ENCODE measurements at places on chromosomes 2 and 18. TPM values are rescaled to one million over a fixed set of nuclear protein-coding genes. Genes with fewer than 3 reads are reported as not detected.

DNA sequence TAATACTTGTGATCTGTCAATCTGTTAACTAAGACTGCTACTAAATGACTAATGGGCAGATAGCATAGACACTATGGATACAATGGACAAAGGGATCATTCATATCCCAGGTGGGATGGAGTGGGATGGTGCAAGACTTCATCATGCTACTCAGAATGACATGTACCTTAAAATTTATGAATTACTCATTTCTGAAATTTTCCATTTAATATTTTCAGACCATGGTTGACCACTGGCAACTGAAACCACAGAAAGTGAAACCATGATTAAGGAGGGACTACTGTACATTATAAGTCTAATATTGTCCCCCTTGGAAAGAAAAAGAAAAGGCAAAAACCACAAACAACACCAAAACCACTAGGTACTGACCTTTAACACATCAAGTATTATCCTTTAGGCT, 247.0 kb upstream of the SYT4 start:
- DNase-seq, result no peak

- no peak for DNase-seq
Measured at GRCh38 chr18:76487782-76488181, 7.3 kb downstream of the ZNF516 start.

- DNase-seq, result no peak
Measured at GRCh38 chr2:35538796-35539195, 816.8 kb upstream of the CRIM1 start.

GRCh38 chr2:106201661-106202060, 7.6 kb upstream of the UXS1 start:
- DNase-seq, result no peak

GRCh38 chr2:201322772-201323171, 34.4 kb downstream of the FLACC1 start:
- DNase-seq, result no peak

DNA sequence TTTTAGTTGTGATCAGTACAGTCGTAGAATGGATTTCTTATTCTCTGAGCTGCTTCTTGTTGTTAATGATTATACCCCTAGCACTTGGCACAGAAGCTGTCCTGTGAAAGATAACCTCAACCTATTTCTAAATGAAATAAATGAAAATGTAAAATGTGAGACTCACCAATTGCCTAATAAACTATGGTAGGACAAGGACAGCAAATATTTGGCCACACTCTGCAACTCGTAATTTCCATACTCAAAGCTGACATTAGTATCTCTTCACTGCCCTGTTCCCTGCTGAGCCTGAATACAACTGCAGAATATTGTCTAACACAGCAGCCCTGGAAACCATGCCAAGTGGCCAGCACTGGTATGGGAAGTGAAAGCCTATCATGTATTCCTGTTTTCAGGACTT, 34.5 kb downstream of the TMEM182 start:
- no peak for DNase-seq

DNA sequence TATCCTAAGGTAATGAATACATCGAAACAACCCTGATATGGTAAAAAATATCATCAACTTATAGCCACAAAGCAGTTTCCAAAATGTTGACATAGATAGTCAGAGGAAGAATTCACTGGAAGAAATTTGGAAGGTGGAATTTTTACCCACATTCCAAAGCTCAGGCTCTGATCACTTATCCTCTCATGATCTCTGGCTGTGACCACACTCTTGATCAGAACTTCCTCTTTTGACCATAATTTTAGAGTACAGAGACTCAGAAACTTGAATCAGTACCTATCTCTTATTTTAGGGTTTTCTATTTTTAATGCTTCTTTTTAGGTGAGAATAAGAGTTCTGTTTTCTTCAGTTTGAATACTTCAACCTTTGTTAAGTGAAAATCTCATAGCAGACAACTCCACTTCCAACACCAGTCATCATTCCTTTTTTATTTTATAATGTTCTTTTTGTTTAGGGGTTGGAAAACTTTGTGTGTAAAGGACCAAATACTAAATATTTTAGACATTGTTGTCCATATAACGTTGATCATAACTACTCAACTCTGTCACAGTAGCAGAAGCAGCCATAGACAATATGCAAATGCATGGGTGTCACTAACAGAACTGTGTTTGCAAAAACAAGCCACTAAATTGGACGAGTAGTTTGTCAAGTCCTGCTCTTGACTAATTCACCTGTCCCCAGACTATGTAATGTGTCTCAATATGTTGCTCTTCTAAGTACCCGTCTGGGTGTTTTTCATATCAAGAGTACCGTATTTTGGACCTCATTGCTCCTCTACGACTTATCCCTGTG, 891.6 kb upstream of the CRIM1 start:
- no peak for DNase-seq

DNA sequence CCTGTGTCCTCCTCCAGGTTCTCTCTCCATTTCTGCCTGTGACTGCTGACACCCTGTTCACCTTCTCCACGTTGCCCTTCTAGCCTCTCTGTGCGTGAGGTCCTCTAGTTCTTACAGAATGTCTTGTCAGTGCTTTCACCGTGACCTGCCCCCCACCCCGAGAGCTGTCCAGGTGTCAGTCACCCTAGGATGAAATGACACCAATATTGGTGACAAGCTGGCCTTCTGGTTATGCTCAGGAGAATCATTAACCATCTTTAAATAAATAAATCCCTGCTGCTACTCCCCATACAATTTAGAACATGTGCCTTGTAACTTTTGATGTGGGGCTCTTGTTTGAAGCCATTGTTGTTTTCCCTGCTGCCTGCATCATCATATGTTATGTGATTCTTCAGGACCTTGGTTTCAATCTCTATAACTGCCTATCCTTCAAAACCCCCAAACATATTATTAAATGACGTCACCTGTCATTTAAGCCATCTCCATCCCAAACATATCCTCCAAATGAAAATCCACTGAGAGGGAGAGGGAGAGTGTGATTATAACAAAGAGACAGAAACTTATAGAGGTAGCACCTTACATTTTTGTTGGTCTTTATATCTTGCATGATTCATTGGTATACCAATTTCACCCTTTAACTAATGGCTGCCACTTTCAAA, 496.3 kb downstream of the PARD3B start:
- no peak for DNase-seq

DNA sequence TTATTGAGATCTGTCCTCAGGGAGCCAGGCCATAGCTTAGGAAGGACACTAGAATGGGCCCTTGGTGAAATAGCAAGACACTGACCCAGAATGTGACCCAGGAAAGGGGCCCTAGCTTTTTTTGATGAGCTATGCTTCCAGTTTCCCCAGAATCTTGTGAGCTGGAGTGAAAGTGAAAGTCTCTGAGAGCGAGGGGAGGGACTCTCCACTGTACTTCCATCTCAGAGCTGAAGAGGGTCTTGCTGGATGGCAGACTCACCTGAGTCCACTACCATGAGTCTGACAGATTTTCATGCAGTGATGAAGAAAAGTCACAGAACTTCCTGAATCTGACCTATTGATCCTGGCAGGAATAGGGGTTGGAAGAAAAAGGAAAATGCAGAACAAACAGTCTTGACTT, 3.1 kb downstream of the ARHGAP25 start:
- peak; percentile 56 for DNase-seq

- DNase-seq, result no peak
Measured at GRCh38 chr2:163370169-163370886, 365.5 kb downstream of the FIGN start.

- DNase-seq, result peak; percentile 70
Measured at GRCh38 chr2:241461693-241462677, 46.4 kb downstream of the STK25 start.

GRCh38 chr2:175879679-175880078, 122.4 kb downstream of the LNPK start:
- no peak for DNase-seq

- peak; percentile 83 for DNase-seq
Measured at GRCh38 chr2:235263205-235264120, 230.4 kb upstream of the AGAP1 start.

DNA sequence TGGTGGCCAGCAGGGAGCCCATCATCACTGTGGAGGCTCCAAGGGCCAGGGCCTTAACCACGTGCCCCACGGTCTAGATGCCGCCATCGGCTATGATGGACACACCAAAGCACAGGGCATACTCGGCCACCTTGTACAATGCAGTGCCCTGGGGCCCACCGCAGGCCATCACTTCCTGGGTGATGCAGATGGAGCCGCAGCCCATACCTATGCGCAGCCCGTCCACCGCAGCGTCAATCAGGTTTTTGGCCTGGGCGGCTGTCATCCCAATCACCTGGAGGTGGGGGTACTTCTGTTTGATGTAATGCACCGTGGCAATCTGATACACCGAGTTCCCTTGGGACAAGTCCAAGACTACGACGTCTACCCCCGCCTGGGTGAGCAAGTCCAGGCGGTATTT, 153.3 kb upstream of the ZSWIM2 start:
- no peak for DNase-seq

- DNase-seq, result no peak
Measured at GRCh38 chr2:112239862-112240261, 15.0 kb downstream of the ZC3H8 start.

DNA sequence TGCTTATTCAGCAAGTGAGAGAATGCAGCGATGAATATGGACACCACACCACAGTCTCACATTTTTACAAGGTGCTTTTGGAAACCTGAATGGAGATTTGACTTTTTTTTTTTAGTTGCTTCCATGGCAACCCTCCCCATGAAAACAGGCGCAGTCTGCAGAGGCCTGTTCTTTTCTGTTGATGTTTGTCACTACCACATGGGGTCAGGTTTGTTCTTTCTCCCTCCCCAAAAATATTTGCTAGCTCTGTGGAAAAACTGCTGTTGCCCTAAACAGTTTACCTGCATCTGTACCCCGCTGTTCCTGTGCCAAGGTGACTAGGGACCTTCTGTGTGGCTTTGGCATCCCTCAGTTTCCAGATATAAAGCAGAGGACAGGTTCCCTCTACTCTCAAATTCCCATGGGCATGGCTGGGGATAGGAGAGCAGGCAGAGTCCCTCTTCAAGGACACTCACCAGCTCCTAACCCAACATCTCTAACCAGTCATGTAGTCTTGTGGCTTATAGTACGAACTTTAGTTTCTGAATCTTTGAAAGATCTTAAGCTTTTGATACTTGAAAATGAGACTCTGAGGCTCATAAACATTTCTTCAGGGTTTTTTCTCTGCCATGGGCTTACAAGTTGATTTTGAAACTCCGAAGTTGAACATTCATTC, 14.7 kb upstream of the MAPRE2 start:
- peak; percentile 47 for DNase-seq

DNA sequence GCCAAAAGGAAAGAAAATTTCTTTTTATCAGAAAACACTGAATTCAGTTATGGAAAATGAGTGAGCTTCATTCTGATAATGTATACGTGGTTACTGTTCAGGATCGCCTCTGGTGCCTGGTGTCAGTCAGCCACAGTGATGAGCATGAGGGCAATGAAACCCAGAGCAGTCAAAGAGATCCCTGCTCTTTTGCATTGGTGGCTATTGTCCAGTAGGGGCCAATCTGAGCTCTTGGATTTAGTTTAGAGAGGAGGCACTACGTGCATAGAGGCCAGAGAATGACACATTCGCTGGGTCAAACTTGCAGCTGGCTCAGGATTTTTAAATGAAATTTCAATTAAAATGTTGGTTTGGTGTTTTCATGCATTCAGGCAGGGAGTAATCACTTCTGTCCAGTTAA, 522.9 kb downstream of the TMEM182 start:
- DNase-seq, result no peak

- DNase-seq, result peak; percentile 45
Measured at GRCh38 chr2:182924306-182924705, 57.9 kb upstream of the FRZB start.

- DNase-seq, result no peak
Measured at GRCh38 chr2:200329798-200330197, 23.3 kb downstream of the SPATS2L start.

- DNase-seq, result peak; percentile 29
Measured at GRCh38 chr2:185208261-185208660, 530.3 kb upstream of the FSIP2 start.

ADGRF3 gene
- polyA plus RNA-seq, result 0.05 TPM

NCK2 gene
- polyA plus RNA-seq, result 45.5 TPM

FOXI3 gene
- not detected for polyA plus RNA-seq

UGT1A10 gene
- 1.8 TPM for polyA plus RNA-seq

UPP2 gene
- not detected for polyA plus RNA-seq

LIMS2 gene
- polyA plus RNA-seq, result 33.0 TPM

DTNA gene
- 14.7 TPM for polyA plus RNA-seq

IL1B gene
- 64.9 TPM for polyA plus RNA-seq

NMUR1 gene
- 0.19 TPM for polyA plus RNA-seq

ERFE gene
- 0.13 TPM for polyA plus RNA-seq

NOTO gene
- polyA plus RNA-seq, result 0.25 TPM

CD207 gene
- polyA plus RNA-seq, result not detected

C1GALT1C1L gene
- not detected for polyA plus RNA-seq

SPR gene
- polyA plus RNA-seq, result 48.9 TPM

TFCP2L1 gene
- 10.4 TPM for polyA plus RNA-seq

All from stomach (tissue), 19 donors.